Hypothalamus (tissue), 51 donors: ENCODE measurements at places on chromosomes 12 and 14.

- no peak for DNase-seq
Observed at GRCh38 chr12:24230061-24230701, 280.7 kb upstream of the SOX5 start.

DNA sequence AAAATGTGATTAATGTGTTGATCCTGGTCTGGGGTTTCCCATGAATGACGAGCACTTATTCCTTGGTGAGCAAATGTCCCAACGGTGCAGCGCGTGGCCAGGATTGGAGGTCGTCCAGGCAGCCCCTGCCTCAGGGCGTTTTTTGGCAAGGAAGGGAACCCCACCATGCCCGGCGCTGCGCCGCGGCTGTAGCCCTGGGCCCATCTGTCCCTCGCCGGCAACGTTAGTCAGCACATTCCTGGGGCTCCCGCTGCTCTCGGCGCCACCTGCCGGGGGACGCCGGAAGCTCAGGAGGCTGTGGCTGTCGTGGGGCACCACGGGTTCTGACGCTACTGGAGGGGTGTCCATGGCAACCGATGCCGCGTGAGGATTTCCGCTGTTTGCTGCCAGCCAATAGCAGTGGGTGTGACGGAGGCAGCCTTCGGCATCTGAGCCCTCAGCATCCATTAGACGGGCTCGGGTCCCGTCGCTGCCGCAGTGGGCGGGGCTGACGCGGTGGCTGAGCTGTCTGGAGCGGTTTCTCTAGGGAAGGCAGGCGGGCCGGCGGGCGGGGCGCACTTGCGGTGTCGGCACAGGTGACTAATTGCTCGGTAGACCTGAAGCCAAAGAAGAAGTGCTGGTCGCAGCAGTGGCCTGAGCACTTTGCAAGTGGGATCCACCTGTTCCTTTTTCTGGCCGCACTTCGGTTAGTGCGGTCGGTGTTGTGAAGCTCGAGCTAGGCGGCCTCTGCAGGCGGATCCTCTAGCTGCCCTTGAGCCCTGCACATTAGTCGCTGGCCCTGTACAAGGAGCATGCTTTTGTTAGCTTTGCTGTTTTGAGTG, 29.5 kb downstream of the RAB35 start:
- DNase-seq = peak; percentile 99

- DNase-seq = peak; percentile 6
Observed at GRCh38 chr12:52691076-52691840, 11.1 kb upstream of the KRT1 start.

- no peak for DNase-seq
Observed at GRCh38 chr12:57898308-57898970, 42.9 kb upstream of the ATP23 start.

GRCh38 chr14:73058922-73059673, 764 bp downstream of the RBM25 start:
- DNase-seq = no peak

DNA sequence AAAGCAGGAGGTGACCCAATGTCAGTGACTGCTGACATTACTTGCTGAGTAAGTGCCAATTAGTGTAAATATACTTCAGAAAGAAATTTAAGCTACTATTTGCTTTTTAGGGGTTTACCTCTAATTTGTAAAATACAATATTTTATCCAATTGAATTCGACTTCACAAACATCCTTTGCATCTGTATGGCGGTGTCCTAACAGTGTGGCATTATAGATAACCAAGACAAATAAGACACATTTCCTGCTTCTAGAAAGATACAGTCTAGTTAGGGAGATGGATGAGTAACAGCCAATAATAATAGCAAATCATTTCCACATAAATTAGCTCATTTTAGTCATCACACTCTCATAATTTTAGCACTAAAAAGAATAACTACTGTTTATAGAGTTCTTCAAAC, 196.5 kb downstream of the AKAP6 start:
- DNase-seq = no peak

DNA sequence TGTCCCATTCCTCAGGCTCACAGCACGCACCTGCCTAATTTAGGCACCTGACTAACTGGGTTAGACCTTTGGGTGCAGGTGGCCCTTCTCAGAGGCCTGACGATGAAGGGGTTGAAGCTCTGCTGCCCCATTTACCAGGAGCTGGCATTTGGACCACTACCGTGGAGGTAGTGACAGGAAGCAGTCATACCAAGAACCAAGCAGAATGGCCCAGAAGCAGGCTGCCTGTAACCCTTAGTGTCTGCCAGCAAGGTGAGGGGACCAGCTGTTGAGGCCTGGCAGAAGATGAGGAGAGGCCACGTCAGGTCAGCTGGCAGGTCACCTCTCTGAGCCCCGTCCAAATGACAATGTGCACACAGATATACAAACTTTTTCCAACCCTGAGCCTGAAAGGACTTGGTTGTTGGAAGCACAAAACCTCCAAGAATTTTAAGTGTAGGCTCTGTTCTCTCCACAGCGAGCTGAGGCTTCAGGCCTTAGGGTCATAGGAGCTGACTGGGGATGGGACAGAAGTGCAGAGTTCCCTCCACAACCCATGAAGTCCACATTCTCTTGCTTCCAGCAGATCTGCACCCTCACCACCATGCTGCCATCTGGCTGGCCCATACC, 23.1 kb downstream of the VASH1 start:
- no peak for DNase-seq

DNA sequence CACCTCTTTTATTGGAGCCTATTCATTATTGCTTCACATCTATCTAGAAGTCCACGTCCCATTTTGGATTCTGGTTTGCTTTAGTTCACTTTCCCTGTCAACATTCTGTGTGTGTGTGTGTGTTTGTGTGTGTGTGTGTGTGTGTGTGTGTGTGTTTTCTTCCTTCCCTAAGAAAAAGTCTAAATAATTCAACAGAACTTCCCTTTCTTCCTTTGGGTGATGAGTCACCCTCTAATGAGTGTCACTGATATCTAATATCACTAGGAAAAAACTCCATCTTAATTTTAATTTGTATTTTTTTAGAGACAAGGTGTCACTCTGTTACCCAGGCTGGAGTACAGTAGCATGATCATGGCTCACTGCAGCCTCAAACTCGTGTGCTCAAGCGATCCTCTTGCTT, 234.2 kb downstream of the TTC8 start:
- DNase-seq = no peak

DNA sequence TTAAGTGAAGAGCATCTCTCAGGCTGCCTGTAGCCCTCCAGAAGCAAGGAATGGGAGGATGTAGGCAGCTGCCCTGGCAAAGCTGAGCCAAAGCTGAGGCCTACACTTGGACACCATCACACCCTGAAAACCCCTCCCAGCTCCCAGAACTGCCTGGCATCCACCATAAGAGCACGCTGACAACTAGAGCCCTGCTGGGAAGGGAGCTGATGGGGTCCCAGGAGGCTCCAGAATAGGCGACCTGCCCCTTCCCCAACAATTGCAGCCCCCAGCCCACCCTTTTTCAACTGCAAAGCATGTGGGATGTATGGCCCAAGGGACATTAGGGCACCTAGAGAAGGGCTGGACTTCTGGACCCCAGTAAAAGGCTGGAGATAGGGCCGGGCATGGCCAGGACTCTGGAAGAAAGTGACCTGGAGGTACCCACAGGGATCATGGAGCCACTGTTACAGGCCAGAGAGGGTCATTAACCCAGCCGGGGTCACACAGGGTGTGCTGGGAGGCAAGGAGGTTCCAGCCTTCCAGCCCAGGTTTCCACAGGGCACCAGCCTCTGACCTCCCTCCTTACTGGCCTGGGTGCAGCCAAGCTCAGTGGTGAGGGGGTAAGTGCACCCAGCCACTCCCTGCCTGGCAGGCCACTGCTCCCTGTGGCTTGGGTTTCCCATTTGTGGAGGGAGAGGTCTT, 27.8 kb downstream of the FAM222A start:
- DNase-seq = no peak

- DNase-seq = no peak
Observed at GRCh38 chr14:100409651-100410050, 86.5 kb downstream of the SLC25A47 start.

DNA sequence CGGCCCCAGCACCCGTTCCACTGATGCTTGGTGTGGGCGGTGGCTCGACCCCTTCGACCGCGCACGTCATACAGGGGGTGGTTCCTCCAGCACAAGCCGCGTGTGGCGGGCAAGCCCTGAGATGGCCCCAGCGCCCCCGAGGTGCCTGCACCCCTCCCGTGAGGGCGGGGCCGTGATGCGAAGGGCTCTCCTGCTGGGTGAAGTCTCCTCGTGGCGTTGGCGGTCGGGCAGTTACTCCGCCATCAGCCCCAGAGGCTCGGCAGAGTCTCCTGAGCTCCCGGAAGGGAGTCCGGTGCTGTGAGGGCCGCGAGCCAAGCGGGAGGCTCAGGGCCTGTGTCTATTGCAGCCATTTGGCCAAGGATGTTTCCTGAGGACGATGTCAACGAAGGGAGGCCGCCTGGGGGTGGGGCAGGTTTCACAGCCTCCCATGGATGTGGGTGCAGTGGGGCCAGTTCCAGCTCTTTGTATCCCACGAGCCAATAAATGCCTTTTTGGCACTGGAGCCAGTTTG, 78.1 kb upstream of the GALNT9 start:
- no peak for DNase-seq

- no peak for DNase-seq
Observed at GRCh38 chr14:89171628-89172027, 245.4 kb downstream of the FOXN3 start.
